ENCODE measurements at places on chromosomes 12 and 14. TPM values are rescaled to one million over a fixed set of nuclear protein-coding genes. Genes with fewer than 3 reads are reported as not detected.

GRCh38 chr12:127664901-127665300 lies 602.1 kb upstream of the TMEM132C start:
- no peak for DNase-seq

DNA sequence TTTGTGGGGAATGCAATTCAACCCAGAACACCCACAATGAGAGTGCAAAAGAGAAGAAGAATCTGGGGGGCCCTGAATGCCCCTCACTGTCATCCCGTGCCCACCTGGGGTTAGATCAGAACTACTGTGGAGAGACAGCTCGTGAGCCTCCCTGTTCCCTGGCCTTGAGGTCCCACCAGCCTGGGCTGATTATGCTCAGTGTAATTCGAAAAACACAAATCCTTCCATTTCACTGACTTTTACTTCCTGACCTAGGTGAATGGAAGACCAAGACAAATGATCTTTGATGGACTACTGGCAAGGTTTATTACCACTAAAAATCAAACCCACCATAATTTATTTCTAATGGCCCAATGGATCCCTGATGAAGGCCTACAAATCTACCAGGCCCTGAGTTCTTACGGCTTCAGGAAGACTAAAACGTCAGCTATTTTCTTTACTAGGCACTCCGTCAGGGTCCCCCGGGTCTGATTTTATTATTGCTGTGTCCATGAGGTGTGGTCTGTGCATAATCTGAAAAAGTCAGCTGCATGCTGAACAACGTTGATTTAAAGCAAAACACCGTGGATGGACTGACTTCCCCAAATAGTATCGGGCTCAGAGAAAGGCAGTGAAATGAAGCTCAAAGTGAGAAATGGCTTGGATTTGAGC lies 44.9 kb upstream of the RMST start:
- no peak for DNase-seq

DNA sequence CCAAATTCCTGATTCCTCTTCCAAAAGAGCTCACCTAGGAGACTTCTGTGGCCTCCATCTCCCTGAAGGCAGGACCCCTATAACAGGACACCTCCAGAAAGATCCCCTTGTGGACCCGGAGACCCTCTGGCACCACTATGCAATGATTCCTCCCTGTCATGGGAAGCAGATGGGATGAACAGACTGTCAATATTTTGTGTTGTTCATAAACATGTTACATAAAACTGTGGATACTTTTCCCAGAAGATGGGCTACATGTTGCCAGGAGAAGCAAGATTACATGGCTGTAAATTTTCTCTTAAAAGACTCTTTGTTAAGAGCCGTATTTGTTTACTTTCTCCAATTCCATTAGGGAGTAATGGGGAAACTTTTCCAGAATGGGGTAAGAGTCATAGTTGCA lies 52.1 kb downstream of the TUNAR start:
- no peak for DNase-seq

DNA sequence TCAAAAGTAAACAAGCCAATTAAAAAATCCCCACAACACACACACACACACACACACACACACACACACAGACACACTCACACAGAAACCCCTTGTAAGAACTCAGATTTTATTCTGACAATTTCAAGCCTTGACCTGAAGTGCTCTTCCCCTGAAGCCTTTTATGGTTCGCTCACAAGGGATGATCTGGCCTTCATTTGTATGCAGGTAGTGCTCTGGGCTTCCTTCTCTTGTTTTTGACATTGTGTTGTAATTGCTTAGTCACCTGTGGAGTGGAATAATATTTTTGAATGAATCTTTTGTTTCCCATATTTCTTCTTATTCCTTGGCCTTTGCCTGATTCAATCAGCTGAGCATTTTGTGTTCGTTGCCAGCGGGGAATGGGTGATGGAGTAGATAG lies 83.3 kb upstream of the CSRP2 start:
- DNase-seq = no peak

Gene FERMT2
- total RNA-seq = 60.8 TPM

Gene NKX2-1
- total RNA-seq = not detected

DNA sequence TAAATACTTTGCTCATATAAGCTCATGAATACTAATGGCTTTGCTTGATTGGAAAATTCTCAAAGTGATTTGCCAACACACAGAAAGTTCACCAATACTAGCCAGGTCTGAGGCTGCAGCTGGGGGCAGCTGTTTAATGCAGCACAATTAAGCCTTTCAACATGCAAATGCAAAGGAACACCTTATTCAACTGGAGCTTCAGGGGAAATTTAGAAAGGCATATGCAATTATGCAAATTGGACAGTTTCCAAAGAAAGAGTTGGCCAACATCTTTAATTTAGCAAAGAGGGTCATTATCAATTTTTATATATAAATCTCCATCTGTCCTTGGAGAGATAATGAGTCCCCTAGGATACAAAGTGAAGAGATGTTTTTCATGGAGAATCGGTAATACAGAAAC lies 40.2 kb upstream of the OTOGL start:
- no peak for DNase-seq

DNA sequence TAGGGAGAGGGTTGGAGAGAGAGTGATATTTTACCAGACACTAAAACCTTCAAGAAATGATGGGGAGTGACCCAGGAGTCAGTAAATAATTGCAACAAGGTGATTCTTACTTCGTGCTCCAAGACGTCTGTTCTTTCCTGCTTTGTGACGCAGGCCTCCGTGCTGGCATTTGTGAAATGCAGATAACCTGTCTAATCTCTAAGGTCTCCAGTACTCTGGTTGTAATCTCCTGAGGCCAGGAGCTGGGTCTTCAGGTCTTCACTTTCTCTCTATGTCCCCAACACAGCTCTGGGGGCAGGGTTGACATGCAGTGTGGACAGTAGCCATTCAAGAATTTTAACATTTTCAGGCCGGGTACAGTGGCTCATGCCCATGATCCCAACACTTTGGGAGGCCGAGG lies 53.1 kb downstream of the CD9 start:
- DNase-seq = no peak

DNA sequence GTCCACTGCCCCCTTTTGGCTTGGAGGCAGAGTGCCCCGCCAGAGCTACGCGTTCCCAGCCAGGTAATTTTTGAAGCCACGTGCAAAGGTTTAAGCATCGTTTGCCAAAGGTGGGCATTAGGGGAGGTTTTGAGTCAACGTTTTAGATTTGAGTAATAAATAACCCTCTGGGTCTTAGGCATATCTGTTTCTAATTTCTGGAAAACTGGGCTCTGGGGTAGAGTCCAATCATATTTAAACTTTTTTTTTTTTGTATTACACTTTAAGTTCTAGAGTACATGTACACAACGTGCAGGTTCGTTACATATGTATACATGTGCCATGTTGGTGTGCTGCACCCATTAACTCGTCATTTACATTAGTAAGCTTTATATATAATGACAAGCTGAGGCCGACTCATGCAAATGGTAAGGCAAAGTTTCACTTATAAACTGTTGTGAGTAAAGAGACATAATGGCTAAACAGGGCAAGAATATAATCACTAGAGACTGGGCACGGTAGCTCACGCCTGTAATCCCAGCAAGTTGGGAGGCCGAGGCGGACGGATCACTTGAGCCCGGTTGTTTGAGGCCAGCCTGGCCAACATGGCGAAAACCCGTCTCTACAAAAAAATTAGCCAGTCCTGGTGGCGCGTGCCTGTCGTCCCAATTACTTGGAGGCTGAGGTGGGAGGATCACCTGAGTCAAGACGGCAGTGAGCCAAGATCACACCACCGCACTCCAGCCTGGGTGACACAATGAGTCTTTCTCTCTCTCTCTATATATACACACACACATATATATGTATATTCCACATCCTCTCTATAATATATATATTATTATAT lies 491 bp upstream of the NR2C1 start:
- DNase-seq = no peak

DNA sequence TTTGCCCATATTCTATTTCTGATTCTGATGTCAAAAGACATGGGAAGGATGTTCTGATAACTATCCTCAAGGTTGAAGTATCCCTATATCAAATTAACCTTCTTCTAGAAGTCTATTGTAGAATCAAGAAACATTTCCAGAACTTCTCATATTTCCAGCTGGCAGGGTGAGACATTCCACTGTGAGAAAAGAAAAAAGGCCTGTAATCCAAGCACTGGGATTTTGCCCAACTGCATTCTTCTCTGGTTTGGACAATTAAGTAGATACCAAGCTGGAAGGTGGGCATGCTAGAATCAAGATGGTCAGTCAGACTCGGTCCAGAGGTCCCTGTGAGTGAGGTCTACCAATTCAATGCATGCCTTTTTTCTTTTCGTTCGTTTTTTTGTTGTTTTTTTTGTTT lies 60.9 kb downstream of the MAP3K9 start:
- DNase-seq = no peak

Gene USP44
- 4.4 TPM for total RNA-seq

GRCh38 chr12:50132505-50133135 lies 20.6 kb downstream of the COX14 start:
- no peak for DNase-seq

DNA sequence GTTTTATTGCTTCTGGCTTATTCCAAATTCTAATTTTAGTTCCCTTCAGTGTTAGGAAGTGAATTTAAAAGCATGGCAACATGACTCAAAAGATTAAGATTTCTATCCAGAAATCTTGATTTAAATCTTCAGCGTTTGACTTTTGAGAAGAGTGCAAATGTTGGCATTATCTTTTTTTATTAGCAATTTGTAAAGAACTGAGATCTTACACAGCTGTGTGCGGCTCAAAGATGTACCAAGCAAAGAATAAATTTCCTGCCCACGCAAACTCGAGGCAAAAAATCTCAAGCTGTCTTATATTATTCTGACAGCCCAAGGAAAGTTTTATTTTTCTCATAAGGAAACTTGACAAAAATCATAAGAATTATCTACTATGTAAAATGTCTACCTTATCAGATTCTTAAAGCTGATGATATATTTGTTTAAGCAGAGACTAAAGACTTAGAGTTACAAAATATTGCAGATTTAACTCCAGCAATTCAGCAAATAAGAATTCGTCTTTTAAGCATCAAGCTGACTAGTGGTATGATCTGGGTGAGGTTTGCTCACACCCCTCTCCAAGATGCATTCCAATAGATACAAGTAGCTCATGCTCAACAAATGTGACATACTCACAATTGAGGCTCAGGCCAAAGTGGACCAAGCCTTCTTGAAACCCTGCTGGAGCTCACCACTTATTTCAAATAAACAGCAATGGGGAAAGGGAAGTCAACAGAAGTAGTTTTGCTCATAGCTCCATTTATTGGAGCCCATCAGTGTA lies 47.4 kb upstream of the POC1B start:
- no peak for DNase-seq

Gene PIK3C2G
- 10.5 TPM for total RNA-seq

Gene ENDOU
- not detected for total RNA-seq

Gene PZP
- total RNA-seq = not detected

DNA sequence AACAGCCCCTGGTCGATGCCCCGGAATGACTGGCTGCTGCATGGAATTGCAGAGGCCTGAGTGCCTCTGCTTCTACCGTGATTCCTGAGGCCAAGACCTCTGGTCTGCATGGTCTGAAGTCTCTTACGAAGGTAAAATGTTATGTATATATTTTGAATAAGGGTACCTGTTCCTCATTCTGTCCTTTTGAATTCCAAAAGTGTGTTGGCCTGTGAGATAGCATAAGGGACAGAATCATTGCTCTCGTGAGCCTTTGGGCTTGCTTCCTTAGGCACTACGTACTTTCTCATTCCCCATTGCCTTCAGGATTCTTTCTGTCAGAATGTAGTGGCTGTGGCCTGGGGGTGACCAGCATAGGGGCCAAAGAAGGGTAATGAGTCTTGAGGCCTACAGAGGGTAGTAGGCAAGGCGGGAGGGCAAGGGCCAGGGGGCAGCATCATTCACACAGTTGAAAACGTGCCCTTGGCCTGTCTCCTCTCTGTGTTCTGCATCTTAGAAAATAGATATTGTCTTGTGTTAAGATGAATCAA lies 19.5 kb downstream of the TRAF3 start:
- DNase-seq = no peak

DNA sequence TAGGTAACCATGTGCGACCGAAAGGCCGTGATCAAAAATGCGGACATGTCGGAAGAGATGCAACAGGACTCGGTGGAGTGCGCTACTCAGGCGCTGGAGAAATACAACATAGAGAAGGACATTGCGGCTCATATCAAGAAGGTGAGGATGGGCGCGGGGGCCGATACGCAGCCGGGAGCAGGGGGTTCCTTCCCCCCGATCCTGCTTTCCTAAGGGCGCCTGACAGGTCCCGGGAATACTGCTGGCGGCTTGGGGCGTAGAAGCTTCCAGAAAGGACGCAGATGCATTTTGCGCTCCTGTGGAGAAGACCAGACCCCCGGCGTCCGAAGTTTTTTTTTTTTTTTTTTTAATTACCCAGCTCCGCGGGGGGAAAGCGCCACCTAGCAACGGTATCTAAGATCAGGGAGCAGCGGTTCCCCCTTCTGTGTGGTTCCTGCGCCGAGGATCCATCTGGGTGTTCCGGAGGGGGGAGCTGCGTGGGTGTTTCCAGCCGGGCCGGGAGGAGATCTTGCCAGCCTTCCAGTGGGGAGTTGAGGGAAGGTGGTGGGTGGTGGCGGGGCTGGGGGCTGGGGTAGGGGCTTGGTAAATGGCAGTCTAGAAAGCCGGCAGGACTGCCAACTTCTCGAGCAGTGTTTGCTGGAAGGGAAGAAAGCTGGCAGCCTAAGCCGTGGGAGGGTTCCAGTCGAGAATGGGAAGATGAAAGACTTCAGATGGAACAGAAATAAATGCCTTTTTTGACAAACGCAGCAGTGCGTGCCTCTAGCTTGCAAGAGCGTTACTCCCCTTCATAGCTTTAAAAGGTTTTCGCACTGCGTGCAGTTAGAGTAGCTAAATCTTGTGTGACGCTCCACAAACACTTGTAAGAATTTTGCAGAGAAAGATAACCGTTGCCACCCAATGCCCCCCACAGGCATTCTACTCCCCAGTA lies 764 bp downstream of the DYNLL1 start:
- DNase-seq = peak; percentile 85

- no peak for DNase-seq
Measured at GRCh38 chr12:14915736-14916135, 22.6 kb downstream of the ERP27 start.

DNA sequence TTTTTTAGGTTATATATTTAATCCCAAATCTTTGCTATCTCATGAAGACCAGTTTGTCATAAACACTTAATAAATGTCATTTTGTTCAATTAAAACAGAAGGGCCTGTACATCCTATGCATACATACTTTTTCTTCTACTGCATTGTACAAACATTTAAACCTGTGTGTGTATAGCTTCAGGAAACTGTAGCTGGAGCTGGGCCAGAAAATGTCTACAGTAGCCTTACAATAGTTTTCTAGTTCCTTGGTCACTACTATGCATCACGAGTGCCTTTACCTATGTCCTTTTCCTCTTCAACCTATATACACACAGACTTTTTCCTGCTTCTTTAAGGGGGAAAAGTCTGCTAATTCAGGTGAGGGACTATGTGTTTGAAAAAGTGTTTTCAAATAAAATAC lies 302.8 kb downstream of the PAWR start:
- DNase-seq = no peak

Gene TIGAR
- 4.5 TPM for total RNA-seq

Gene MYH6
- total RNA-seq = 0.09 TPM

Gene SYNDIG1L
- total RNA-seq = 0.73 TPM

GRCh38 chr14:75497191-75497590 lies 25.1 kb upstream of the BATF start:
- DNase-seq = no peak
